ENCODE measurements at places on chromosomes 1 and 21.

DNA sequence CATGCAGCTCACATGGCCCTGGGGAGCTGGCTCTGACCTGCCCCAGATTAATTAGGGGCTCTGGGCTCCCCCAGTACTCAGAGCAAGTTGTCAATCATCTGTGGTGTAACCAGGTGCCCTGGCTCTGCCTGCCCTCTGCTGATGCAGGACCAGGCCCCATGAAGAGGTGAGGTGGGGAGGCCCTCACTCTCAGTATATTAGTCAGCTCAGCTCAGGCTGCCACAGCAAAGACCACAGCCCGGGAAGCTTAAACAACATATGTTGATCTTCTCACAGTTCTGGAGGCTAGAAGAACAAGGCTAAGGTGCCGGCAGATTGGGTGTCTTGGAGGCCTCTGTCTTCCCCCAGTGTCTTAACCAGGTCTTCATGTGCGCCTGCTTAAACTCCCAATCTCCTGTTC is 66.5 kb downstream of the FCRL5 start:
- DNase-seq, result no peak

GRCh38 chr1:19752083-19752696 is 47.5 kb downstream of the TMCO4 start:
- peak; percentile 36 for DNase-seq

DNA sequence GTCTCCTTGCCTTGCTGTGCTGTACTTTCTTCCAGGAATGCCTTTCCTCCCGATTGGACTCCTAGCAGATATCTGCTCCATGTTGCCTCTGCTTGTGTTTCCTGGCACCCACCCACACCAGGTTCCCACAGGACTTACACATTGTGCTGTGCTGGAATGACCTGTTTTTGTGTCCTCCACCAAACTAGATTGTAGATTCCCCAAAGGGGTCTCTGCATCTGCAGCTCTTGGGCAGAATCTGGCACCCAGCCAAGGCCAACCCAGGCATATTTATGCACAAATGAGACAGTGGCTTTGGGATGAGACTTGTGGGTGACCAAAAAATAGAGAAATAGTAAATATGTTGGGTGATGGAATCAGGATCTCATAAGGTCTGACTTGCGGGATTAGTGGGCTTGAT is 278.2 kb downstream of the RRAGC start:
- DNase-seq, result no peak

- DNase-seq, result no peak
Measured at GRCh38 chr1:17862121-17862520, 107.0 kb downstream of the ACTL8 start.

DNA sequence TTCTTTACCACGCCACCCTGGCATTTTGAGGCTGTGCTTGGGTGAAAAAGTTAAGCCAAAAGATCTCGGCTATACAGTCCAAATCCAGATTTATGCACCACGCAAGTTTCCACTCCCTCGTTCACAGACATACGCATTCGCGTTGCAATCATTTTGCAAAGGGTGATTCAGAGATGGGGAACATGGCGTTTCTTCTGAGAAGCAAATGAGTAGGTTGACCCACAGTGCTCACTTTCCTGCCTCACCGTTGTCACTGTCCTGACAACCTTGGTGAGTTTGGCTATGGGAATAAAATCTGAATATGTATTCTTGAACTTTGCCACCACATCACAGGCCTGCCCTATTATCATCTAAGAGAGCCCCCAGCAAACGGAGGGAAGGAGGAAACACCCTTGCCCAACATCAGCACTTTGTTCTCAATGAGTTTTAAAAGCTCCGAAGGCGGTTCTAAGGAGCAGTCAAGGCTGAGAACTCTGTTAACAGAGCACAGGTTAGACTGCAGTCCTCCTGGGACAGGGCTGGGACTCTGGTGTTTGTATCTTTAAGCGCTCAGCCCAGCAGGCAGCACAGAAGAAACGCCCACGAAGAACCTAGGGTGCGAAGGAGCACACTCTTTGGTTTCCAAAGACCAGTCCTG is 86.4 kb downstream of the RUNX1 start:
- DNase-seq, result no peak

- DNase-seq, result no peak
Measured at GRCh38 chr1:53620061-53620855, 118.7 kb downstream of the GLIS1 start.

DNA sequence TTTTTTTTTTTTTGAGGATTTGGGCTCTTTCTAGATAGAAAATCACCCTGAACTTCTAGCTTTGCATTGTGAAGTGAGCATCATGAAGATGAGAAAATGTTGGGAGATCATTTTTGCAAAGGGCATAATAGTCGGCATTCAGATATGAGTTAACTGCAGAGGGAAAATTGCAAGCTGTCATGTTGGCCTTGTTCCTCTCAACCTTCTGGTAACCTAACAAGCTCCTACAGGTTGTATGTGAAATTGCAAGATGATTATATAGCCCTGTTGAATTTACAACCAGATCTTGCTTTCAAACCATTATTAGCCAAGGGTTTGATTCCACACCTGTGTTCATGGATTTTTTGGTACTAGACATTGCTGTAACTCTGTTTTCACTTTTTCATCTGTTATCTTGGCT is 2.2 kb downstream of the ELOA start:
- DNase-seq, result no peak

DNA sequence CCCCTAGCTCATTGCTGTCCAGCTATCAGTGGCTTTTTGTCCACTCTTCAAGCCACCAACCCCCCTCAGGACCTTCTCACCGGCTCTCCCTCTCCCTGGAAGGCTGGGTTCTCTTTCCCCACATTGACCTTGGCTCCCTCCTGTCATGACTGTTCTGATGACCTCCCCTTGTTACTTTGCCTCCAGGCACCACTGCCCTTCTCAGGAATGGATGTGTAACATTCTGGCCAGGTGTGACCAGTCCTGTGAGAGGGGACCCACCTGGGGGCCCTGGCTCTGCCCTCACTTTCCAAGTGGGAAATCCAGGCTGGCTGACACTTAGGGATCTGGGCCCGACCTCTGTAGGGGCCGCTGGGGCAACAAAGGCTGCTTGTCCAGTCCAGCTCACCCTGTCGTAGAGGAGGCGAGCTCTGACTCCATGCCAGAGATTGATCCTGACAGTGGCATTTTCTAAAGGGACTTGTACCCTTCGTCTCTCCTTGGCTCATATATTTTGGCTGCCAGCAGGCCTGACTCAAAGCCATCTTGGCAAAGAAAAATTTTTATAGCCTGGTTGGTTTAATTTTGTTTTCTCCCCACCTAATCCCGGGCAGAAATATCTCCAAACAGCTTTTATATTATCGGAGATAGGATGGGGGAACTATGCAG is 37.9 kb upstream of the USP24 start:
- DNase-seq, result no peak

All from kidney capillary endothelial cell (primary cell).